ENCODE measurements at places on chromosomes 2 and 18. TPM values are rescaled to one million over a fixed set of nuclear protein-coding genes. Genes with fewer than 3 reads are reported as not detected.

The GAL3ST2 gene
- not detected for total RNA-seq

The SLC14A1 gene
- 0.26 TPM for total RNA-seq

The MBP gene
- 35.9 TPM for total RNA-seq

The REG3G gene
- not detected for total RNA-seq

The HOXD12 gene
- total RNA-seq, result not detected

The LOXHD1 gene
- total RNA-seq, result not detected

GRCh38 chr2:241061275-241061674, 40.8 kb downstream of the MTERF4 start:
- H3K4me3 ChIP-seq, result no peak overlapping the region
- H3K27ac ChIP-seq, result no peak overlapping the region
- no peaks in the 10 kb centered on the region for H3K36me3 ChIP-seq
- DNase-seq, result no peak
- no peaks in the 10 kb centered on the region for H3K4me1 ChIP-seq

- no peak overlapping the region for H3K4me3 ChIP-seq
- DNase-seq, result no peak
- H3K36me3 ChIP-seq, result no peaks in the 10 kb centered on the region
- H3K27me3 ChIP-seq, result no peaks in the 10 kb centered on the region
- no peaks in the 10 kb centered on the region for H3K4me1 ChIP-seq
Measured at GRCh38 chr2:111194835-111195621, 74.3 kb downstream of the BCL2L11 start.

DNA sequence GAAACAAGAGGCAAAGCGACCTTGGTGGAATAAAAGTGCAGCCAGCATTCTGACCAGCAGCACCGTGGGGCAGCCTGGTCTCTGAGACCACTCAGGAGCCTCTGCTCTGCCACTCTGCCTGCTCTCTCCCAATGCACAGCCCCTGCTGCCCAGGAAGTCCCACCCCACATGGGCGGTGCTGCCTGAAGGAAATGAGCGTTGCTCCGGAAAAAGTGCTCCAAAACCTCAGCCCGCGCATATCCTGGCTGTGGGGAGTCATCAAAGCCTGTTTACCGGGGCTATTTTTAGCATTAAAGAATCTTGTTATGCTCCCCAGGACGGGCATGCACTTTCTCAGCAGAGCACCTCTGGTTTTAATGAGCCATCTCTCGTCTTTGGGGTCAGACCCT, 54.5 kb downstream of the EPAS1 start:
- H3K27ac ChIP-seq, result peak overlapping the region; percentile 92
- peak; percentile 93 for DNase-seq
- H3K4me3 ChIP-seq, result peak overlapping the region; percentile 81
- no peaks in the 10 kb centered on the region for H3K27me3 ChIP-seq
- H3K36me3 ChIP-seq, result no peaks in the 10 kb centered on the region

DNA sequence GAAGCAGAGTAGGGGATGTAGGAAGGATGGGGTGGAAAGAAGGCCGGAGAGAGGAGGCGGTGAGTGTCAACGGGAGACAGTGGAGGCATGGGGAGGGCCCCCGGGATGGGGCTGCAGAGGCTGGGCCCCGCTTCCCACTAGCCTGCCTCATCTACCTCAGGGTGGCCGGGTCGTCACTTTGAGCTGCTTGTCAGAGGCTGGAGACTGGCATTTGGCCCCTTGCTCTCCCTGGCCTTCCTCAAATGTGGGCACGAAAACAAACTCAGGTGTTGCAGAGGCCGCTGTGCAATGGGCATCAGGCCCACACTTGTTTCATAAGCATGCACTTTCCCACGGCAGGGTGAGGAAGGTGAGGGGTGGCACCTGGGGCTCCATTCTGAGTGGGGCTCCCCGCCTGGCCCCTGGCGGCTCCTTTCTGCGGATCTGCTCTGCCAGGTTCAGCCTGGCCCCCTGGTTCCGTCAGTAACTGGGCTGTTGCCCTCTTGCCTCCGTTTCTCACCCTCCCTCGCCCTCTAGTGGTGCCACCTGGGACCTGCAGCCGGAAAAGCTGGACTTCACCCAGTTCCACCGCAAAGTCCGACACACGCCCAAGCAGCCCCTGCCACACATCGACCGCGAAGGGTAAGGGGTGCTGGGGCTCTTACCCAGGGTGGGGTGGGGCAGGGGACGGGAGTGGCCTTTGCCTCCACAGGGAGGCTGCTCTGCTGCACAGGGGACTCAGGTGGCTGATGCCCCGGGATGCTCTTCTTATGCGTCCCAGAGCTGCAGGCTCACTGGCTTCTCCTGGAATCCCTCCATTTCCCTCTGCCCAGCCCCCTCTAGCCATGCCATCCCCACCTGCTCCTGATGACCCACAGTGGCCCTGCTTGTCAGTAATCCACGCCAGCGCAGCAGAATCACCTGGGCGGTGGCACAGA, 125.4 kb downstream of the CTIF start:
- H3K4me3 ChIP-seq, result no peak overlapping the region
- no peak overlapping the region for H3K27ac ChIP-seq
- H3K4me1 ChIP-seq, result no peaks in the 10 kb centered on the region
- H3K36me3 ChIP-seq, result no peaks in the 10 kb centered on the region
- peak; percentile 65 for DNase-seq

GRCh38 chr2:208269091-208269490, 3.0 kb downstream of the PIKFYVE start:
- H3K27me3 ChIP-seq, result no peaks in the 10 kb centered on the region
- no peak overlapping the region for H3K27ac ChIP-seq
- no peak for DNase-seq
- peaks cover 13% of the 10 kb centered on the region for H3K36me3 ChIP-seq

GRCh38 chr18:47528343-47528742, 276.9 kb upstream of the SKOR2 start:
- H3K36me3 ChIP-seq, result no peaks in the 10 kb centered on the region
- H3K4me1 ChIP-seq, result no peaks in the 10 kb centered on the region
- DNase-seq, result no peak
- H3K27ac ChIP-seq, result no peak overlapping the region
- peaks cover 42% of the 10 kb centered on the region for H3K27me3 ChIP-seq

DNA sequence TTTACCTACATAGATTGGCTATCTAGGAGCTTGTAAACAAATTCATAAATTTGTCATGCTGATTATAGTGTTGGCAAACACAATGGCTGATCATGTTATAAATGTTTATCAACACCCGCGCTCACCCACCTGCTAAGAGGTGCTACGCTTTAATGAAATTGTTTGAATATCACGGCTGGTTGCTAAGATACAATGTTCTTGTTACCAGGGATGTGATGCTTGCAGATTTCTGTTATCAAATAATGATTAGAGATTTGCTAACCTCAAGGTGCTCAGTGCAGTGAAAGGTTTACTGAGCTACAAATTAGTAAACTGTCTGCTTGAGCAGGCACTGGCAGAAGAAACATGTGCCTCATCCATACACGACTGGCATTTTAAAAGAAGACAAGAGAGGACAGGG, 160.0 kb upstream of the ZEB2 start:
- H3K27ac ChIP-seq, result no peak overlapping the region
- no peak for DNase-seq
- H3K4me1 ChIP-seq, result no peaks in the 10 kb centered on the region
- no peaks in the 10 kb centered on the region for H3K36me3 ChIP-seq

- DNase-seq, result no peak
- no peaks in the 10 kb centered on the region for H3K27me3 ChIP-seq
- peaks cover 24% of the 10 kb centered on the region for H3K4me1 ChIP-seq
- no peak overlapping the region for H3K27ac ChIP-seq
Measured at GRCh38 chr2:86453836-86454235, 12.7 kb downstream of the KDM3A start.

DNA sequence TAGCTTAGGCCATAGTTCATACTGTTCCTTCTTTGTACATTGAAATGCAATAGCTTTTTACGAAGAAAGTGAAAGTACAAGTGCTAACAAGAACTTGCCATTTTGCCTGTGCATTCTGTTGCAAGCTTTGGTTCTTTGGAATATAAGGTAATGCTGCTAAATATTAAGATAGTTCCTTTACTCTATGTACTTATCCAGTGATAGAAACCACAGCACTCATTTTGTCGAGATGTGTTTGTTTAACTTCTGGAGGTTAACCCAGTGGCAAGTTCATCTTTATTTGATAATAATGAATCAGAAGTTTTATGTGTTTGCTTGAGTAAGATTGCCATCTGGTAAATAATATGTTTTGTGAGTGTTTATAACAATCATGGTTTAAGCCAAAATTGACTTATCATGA, 373.1 kb upstream of the FANCL start:
- peaks cover 2% of the 10 kb centered on the region for H3K27me3 ChIP-seq
- no peak overlapping the region for H3K4me3 ChIP-seq
- no peaks in the 10 kb centered on the region for H3K36me3 ChIP-seq
- no peak overlapping the region for H3K27ac ChIP-seq
- DNase-seq, result no peak

GRCh38 chr2:62731275-62731674, 25.8 kb downstream of the EHBP1 start:
- peaks cover 19% of the 10 kb centered on the region for H3K36me3 ChIP-seq
- no peak overlapping the region for H3K27ac ChIP-seq
- no peak overlapping the region for H3K4me3 ChIP-seq

- H3K27me3 ChIP-seq, result no peaks in the 10 kb centered on the region
- no peaks in the 10 kb centered on the region for H3K36me3 ChIP-seq
- H3K27ac ChIP-seq, result no peak overlapping the region
- H3K4me3 ChIP-seq, result no peak overlapping the region
Measured at GRCh38 chr18:51211552-51211951, 14.1 kb upstream of the MEX3C start.

GRCh38 chr2:71852141-71852711, 295.4 kb downstream of the CYP26B1 start:
- H3K27me3 ChIP-seq, result peaks cover 13% of the 10 kb centered on the region
- H3K36me3 ChIP-seq, result no peaks in the 10 kb centered on the region
- no peak overlapping the region for H3K4me3 ChIP-seq
- DNase-seq, result no peak
- H3K27ac ChIP-seq, result no peak overlapping the region

DNA sequence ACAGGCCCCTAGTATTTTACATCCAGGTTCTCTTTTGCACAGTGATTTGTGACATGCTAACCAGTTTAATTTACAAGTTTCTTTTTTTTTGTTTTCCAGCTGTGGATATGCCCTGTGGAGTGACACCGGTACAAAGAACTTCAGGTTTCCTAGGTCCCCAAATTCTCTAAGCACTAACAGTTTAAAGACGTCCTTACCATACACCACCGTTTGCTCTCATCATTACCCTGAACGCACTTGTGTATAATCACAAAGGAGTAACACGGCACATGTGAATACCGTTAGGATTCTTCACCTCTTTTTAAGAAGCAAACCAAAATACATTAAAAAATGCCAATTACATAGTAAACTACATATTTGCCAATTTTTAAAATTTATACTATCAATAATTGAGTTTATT, 853 bp downstream of the LANCL1 start:
- H3K4me3 ChIP-seq, result peak overlapping the region; percentile 50
- peak overlapping the region; percentile 41 for H3K27ac ChIP-seq
- peaks cover 43% of the 10 kb centered on the region for H3K4me1 ChIP-seq
- H3K27me3 ChIP-seq, result no peaks in the 10 kb centered on the region

- no peak overlapping the region for H3K4me3 ChIP-seq
- no peak overlapping the region for H3K27ac ChIP-seq
- H3K27me3 ChIP-seq, result no peaks in the 10 kb centered on the region
- no peak for DNase-seq
- H3K4me1 ChIP-seq, result no peaks in the 10 kb centered on the region
- no peaks in the 10 kb centered on the region for H3K36me3 ChIP-seq
Measured at GRCh38 chr18:45324495-45325113, 290.7 kb upstream of the SLC14A2 start.

DNA sequence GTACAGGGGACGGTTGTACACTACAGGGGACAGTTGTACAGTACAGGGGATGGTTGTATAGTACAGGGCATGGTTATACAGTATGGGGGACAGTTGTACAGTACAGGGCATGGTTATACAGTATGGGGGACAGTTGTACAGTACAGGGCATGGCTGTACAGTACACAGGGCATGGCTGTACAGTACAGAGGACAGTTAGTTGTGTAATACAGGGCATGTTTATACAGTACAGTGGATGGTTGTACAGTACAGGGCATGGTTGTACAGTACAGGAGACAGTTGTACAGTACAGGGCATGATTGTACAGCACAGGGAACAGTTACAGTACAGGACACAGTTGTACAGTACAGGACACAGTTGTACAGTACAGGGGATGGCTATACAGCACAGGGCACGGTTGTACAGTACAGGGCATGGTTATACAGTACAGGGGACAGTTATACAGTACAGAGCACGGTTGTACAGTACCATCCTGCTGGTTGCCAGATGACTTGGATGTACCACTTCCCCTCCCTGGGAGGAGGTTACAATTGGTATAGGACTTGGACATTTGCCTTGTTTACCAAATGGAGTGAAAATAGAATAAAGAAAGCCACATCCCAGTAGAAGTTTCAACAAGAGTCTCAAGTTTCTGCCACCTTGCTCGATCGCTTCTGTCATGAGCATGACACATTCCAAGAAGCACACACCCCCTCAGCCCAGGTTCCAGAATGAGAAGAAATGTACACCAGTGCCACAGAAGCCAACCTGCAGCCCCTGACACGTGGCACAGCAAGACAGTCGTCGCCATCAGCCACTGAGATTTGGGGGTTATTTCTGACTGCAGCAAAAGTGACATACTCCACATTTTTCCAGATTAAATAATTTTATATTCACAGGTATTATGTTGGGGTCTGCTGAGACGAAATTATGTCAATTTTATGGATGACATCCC, 16.0 kb downstream of the CYRIA start:
- no peak for DNase-seq
- no peaks in the 10 kb centered on the region for H3K36me3 ChIP-seq
- no peaks in the 10 kb centered on the region for H3K27me3 ChIP-seq
- no peak overlapping the region for H3K27ac ChIP-seq
- H3K4me1 ChIP-seq, result no peaks in the 10 kb centered on the region
- no peak overlapping the region for H3K4me3 ChIP-seq

- H3K4me3 ChIP-seq, result no peak overlapping the region
- H3K36me3 ChIP-seq, result no peaks in the 10 kb centered on the region
- no peak overlapping the region for H3K27ac ChIP-seq
- H3K4me1 ChIP-seq, result peaks cover 5% of the 10 kb centered on the region
- H3K27me3 ChIP-seq, result no peaks in the 10 kb centered on the region
Measured at GRCh38 chr2:164764996-164765395, 76.6 kb downstream of the COBLL1 start.

DNA sequence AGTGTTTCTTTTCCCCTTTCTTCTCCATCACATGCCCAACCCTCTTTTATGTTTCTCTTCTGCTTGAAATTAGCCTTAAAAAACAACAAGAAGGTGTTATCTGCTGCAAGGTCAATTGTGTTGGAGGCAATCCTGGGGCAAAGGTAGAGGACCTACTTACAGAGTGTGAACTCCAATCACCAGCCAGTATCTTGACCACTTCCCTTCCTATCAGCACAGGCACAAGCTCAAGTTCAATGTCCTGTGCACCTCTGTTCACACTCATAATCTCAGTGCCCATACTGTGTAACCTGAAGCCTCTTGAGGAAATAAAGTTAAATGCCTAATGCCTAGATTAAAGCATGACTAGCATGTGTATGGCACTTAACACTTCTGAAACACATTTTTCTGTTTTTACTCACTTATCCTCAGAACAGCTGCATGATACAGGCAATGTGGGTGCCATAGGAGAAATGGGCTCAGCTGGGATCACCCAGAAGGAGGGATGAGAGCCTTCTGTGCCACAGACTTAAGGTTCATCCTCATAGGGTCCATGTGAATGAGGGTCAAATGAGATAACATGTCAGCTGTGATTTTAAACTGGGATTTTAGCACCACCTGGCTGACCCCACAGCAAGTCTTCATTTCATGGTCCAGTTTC, 701.5 kb downstream of the BCL11A start:
- peaks cover 3% of the 10 kb centered on the region for H3K4me1 ChIP-seq
- H3K36me3 ChIP-seq, result no peaks in the 10 kb centered on the region
- H3K27me3 ChIP-seq, result no peaks in the 10 kb centered on the region
- DNase-seq, result no peak
- H3K27ac ChIP-seq, result no peak overlapping the region
- no peak overlapping the region for H3K4me3 ChIP-seq

All from activated naive CD4-positive, alpha-beta T cell treated with anti-CD3 and anti-CD28 coated beads for 36 hours (primary cell).